ENCODE measurements at places on chromosomes 6 and 20. TPM values are rescaled to one million over a fixed set of nuclear protein-coding genes. Genes with fewer than 3 reads are reported as not detected.

GRCh38 chr6:87808005-87808757, 106.1 kb upstream of the AKIRIN2 start:
- DNase-seq: peak; percentile 57
- no peaks in the 10 kb centered on the region for H3K27me3 ChIP-seq
- no peak overlapping the region for H3K4me3 ChIP-seq
- H3K36me3 ChIP-seq: no peaks in the 10 kb centered on the region
- H3K4me1 ChIP-seq: no peaks in the 10 kb centered on the region

LIME1 gene
- 15.2 TPM for total RNA-seq

DNA sequence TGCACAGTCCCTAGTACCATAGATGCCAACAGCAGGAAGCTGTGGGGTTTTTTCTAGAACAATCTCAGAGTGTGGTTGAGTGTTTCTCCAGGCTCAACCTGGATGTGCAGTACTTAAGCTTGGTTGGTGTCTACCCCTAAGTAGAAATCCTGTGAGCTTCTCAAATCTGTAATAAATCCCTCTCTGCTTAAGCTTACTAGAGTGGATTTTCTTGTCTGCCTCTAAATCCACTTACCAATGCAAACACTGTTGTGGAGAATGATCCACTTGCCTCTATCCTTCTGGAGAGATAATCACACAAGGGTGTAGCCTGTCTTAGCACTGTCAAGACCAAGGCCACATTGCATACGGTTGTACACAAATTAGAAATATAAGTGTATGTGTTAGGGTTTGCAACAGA, 43.3 kb upstream of the CLIC5 start:
- no peak for DNase-seq
- no peaks in the 10 kb centered on the region for H3K4me1 ChIP-seq
- no peaks in the 10 kb centered on the region for H3K36me3 ChIP-seq
- H3K27me3 ChIP-seq: no peaks in the 10 kb centered on the region
- H3K27ac ChIP-seq: no peak overlapping the region
- no peak overlapping the region for H3K4me3 ChIP-seq

SDC4 gene
- total RNA-seq: 93.3 TPM

Data from Panc1 (cell line).